ENCODE measurements at places on chromosomes 7 and 10.

GRCh38 chr10:114719311-114719710, 61.2 kb upstream of the ABLIM1 start:
- DNase-seq = no peak

DNA sequence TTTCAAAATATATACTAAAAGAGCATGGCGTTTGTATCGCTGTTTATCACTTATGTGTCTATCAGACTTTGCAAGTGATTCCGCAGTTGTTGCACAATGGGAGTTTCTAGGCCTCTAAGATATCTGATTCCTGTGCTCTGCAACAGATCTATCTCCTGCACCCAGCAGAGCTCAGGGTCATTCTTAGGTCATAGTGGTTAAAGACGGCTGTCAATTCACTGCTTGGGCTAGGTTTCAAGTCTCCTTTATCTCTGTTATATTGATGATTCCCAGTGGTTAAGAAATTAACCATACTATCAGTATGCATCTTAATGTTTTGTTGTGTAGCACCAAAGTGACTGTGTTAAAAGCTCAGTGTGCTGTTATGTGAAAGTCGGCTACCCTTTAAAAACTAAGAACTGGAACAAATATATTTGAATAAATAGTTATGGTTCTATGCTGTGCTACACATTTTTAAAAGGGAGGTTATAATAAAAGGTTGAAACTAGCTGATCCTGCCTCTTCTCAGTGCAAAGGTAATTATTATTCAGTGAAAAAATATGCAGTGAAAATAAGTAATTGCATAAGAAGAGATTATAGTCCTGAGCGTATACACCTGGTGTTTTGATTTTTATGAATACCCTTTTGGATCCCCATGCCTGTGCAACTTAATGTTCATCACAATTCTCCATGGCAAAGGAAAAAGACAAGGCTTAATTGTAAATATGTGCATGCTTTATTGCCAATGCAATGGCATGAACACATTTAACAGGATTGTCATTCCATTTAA, 24.0 kb downstream of the HOXA1 start:
- DNase-seq = no peak

DNA sequence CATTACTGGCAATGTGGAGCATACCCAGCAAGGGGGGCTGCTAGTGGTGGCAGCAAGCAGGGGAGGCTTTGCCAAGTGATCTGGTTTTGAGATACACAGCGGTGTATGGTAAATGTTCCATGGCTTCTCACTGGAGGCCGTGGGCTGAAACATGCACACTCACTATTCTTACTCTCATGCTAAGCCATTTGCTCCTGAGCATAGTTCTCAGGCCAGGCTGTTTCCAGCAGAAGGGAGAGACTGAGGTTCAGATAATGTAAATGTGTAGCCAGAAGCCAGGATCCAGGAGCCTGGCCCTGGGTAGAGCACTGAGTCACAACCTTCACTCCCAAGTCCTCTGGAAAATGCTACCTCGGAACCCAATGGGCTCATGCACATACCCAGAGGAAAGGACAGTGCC, 757.9 kb downstream of the GRID1 start:
- DNase-seq = no peak

DNA sequence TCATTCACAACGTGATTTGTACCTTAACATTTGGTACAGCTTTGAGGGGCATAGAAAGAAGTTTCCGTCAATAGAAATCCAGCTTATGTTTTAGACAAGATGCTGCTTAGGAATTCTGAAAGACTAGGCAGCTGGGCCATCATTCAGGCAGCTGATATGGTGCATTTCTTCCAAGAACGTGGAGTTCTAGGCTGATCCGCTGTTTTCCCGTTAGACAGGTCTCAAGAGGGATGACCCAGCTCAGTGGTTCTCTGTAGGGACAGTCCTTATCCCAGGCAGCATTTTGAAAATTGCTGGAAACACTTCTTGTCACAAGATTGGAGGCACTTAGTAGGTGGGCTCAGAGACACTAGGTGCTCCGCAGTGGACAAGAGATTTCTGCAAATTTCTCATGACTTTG, 242.7 kb upstream of the FOXK1 start:
- DNase-seq = no peak

- DNase-seq = no peak
Measured at GRCh38 chr10:129965959-129966358, 1.9 kb upstream of the EBF3 start.

DNA sequence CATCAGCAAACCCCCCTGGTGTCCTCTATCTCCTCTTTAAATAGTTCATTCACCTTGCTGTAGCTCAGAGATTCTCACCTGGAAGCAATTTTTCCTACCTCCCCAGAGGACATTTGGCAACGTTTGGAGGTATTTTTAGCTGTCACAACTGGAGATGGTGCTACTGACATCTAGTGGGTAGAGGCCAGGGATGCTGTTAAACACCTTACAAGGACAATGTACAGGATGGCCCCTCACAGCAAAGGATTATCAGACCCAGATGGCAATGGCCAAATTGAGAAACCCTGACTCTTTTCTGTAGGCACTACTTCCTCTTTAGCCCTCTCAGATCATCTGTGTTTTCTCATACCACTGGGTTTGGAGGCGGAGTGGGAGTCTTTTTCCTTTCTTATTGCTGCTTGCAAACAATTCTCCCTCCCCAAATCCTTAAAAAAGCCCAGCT, 13.2 kb upstream of the TRA2A start:
- DNase-seq = no peak

- no peak for DNase-seq
Measured at GRCh38 chr10:11906714-11907113, 83.6 kb downstream of the PROSER2 start.

DNA sequence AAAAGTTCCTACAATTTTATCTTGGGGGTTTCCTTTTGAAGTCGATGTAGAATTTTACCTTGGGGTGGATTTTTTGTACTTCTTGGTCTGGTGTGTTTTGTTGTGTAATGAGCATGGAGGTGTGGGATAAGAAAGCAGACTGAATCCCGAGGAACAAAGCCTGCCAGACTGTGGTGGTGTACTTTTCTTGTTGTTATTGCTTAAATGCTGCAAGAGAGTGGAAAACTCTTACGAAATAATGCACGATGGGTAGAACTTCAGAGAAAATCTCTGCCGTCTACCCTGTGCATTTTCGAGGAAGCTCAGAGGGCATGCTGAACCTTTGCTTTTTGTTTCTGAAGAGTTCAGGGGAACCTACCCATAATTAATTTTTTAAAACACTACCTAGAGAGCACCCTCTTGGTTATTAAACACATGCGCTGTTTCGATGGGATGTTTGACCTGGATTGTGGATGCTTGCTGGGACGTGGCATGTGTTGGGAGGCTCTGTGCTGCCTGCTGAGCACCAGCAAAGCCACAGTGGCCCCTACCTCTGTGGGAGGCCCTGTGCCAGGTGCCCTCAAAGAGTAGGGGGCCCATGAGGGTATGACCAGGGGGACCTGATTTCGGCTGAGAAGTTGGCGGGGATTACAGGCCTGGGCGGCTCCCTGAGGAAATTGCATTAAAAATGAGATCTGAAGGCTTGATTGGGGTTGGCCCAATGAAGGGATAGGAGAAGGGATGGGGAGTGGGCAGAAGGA, 94.1 kb downstream of the TCF7L2 start:
- no peak for DNase-seq

DNA sequence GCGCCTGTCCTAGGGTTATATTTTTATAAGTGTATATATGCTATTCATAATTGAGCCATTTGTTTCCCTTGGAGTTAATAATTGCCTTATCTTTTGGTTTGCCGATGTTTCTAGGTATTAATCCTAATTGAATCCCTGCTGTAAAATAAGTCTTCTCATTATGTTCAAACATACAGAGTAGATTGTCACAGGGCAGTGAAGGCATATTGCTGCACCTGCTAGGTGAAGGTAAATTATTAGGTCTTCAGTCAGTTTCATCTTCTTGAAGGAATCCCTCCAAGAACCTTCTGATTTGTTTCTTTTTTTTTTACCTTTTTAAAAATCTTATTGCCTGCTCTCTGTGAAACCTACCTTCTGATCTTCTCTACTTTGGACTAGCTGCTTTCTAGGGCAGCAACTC, 17.9 kb upstream of the AGFG2 start:
- DNase-seq = no peak

DNA sequence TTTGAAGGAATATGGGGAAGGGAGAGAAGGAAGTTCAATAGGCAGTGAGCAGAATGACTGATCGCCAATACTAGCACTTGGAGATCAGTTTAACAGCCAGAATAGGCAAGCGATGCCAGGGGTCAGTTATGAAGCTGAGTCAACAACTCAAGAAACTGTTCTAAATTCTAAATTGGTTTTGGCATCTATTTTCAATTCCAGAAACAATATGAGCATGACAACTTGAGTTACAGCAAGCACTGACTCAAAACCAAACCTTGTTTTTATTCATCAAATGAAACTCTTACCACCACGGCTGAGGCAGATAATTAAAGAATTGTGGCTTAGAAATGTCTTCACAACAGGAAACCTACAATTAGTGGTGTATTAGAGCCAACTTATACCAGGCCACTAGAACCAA, 180.5 kb upstream of the ASAH2 start:
- no peak for DNase-seq

- DNase-seq = no peak
Measured at GRCh38 chr10:19778996-19779395, 37.2 kb upstream of the PLXDC2 start.

DNA sequence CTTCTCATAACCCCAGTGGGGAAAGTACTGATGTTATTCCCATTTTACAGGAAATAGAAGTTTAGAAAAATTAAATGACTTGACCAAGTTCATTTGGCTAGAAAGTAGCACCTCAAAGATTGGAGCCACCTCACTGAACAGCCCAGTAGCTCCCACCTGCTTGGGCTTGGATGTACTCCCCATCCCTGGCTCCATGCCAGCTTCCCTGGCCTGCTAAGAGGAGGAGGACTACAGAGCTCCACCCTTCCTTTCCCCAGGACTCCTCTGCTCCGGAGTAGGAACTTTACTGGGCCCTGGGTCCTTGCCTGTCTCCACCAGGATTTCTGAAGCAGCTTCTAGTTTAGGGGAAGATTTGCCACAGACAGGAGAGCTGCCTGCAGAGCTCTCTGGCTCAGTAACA, 3.1 kb downstream of the HPS6 start:
- DNase-seq = no peak

DNA sequence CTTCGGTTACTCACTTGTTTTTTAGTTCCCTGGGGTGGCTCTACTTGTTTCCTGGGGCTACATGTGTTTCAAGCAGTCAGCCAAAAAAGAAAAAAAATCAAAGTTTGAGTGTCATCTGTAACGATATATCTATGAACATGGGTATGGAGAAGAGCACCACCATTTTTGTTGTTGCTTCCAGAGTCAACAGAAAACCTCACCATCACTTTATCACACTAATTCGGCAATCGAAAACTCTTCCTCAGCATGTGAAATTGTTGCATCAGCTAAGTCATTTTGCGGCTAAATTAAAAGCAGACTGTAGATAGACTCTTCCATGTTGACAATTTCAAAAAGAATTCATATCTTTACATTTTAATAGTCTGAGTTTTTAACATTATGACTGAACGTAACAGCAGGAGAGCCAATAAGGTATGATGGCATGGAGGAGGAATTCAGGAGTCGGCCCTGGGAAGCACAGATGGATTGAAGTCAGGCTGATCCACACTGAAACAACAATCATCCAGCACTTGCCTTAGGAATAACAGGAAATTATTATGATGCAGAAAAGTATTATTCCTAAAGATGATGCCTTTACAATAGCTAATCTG, 455.7 kb upstream of the KLF6 start:
- DNase-seq = no peak

GRCh38 chr10:103620352-103620740, 126.8 kb downstream of the NEURL1 start:
- no peak for DNase-seq

GRCh38 chr7:5237286-5237685, 45.5 kb upstream of the SLC29A4 start:
- DNase-seq = peak; percentile 51

- no peak for DNase-seq
Measured at GRCh38 chr7:133371616-133372015, 118.7 kb downstream of the EXOC4 start.

- peak; percentile 68 for DNase-seq
Measured at GRCh38 chr7:517774-518629, 1.6 kb downstream of the PDGFA start.

GRCh38 chr10:96708456-96708855, 11.9 kb downstream of the PIK3AP1 start:
- DNase-seq = no peak

- no peak for DNase-seq
Measured at GRCh38 chr7:92255308-92255707, 9.5 kb downstream of the ANKIB1 start.

DNA sequence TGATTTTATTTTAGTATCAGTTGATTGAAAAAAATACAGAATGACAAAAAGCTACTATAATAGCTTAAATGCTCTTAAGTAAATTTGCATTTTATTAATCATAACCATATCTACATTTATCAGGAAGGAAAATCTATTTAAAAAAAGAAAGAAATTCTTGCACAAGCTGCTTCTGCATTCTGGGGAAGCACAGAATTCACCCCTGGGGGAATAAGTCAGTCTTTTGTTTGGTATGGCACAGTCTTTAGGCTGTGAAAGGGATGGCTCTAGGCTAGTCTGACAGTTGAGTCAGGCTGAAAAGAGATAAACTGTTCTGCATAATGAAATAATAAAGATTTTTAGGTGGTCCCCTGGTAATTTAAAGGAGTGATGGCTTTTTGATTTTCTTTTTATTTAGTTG, 37.9 kb downstream of the HTR7 start:
- DNase-seq = no peak

DNA sequence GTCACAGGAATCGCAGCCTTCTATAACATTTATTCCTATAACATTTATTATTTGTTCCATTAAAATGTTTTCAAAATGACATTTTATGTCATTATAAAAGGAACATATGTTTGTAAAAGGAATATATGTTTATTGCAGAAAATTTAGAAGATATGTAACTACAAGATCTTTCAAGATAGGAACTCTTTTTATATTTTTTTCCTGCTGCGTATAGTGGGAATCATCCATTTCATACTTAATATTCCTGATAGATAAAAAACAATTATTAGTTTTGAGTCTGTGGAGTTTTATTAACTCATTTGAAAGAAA, 55.6 kb downstream of the CCNY start:
- no peak for DNase-seq

GRCh38 chr7:37354656-37355131, 94.0 kb downstream of the ELMO1 start:
- DNase-seq = peak; percentile 40

- no peak for DNase-seq
Measured at GRCh38 chr7:133518718-133519117, 265.8 kb downstream of the EXOC4 start.

GRCh38 chr10:124646483-124647352, 97.5 kb downstream of the FAM53B start:
- no peak for DNase-seq

GRCh38 chr7:1124164-1124563, 35.8 kb downstream of the ZFAND2A start:
- no peak for DNase-seq
